ENCODE measurements at places on chromosomes 3 and 15. TPM values are rescaled to one million over a fixed set of nuclear protein-coding genes. Genes with fewer than 3 reads are reported as not detected.

- no peak for DNase-seq
These were observed 243.1 kb upstream of the SETMAR start for GRCh38 chr3:4060064-4060463.

DNA sequence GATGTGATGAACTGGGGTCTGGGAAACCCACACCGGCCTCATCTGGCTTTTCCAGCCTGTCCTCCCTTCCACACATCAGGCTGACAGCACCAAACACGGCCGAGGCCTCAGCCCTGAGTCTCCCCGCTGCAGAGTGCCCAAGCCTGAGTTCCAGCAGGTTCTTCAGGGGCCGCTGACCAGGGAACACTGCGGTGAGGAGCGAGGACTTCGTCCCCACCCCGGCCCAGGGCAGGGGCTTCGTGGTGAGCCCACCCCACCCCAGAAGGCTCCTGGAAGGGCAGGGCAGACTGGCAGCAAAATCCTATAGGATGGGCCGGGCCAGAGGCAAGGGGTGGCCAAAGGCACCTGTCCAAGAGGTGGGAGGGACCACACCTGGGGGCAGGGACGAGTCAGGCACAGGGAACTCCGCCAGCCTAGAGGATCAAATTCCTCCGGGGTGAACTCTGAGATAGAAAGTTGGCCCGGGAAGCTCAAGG, at the start of gene SLC51A:
TSS of gene SLC51A (plus strand) at position 446 of the 476 bp plus-strand sequence. CDS start 179 bp downstream, outside the sequence.
- DNase-seq, result no peak

DNA sequence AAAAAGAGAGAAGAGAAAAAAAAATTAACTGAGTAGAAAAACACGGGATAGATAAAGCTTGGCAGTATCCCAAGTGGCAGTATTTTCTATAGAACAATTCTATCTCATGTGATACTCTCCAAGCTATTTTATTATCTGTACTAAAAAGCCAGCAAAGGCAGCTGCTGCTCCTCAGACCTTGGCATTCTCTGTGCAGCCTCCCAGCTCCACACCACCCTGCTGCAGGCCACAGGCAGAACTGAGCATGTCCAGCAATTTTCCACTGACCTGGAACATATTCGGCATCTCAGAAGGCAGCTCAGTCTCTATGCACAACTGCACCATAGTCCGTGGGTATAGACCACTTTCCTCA, 1161.4 kb downstream of the IGSF11 start:
- DNase-seq, result no peak

- no peak for DNase-seq
These were observed 83.2 kb downstream of the COL8A1 start for GRCh38 chr3:99721633-99722007.

DNA sequence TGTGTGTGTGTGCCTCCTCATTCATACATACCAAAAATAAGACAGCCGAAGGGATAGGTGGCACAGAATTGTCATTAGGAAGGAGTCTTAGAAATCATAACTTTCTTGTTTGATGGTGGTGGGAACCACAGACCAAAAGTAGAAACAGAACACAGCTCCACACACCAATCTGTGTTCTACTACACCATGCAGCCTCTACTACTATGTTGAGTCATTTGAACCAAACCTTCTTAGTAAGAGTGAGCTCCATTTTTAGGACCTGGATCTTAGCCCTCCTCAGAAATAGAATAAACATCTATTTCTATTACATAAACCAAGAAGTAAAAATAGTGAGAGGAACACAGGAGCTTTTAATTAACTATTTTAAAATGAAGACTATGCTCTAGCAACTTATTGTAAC, 27.9 kb upstream of the PLCH1 start:
- no peak for DNase-seq

DNA sequence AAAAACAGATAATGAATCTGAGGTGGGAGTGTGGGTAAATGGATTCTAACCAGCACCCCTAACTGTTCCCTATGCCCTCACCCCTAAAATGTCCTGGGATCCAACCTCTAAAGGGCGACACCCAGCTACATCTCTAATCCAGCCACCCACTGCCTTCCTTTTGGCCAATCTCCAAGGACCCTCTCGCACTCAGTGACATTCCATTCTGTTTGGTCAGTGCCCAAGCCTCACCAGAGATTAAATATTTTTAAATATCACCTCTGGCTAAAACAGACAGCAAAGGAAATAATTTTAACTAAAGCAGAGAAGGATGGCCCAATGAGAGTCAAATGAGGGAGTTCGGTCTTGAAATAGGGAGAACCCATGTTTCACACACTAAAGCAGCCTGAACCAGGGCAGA, 19.9 kb upstream of the SCN10A start:
- DNase-seq, result peak; percentile 56

GRCh38 chr3:45534632-45535031, 59.9 kb upstream of the LIMD1 start:
- DNase-seq, result no peak

DNA sequence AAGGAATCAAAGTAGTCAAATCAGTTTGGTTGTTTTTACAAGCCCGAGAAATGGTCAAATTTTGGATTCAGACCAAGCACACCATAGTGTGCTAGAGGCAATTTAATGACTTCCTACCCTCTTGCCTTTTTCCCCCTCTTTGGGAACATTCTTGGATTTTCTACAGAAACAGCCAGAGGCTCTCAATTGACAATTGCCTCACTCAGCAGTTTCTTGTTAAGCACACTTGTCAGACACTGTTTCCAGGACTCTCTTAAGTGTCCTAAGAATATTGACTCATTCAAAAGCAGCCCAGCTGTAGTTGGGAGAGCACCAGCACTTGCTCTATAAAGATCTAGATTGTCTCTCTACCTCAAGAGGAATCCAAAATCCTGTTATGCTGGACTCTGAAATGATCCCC, 1.5 kb upstream of the SLC35G2 start:
- DNase-seq, result no peak

GRCh38 chr3:39707314-39707909, 102.0 kb upstream of the MYRIP start:
- DNase-seq, result no peak

DNA sequence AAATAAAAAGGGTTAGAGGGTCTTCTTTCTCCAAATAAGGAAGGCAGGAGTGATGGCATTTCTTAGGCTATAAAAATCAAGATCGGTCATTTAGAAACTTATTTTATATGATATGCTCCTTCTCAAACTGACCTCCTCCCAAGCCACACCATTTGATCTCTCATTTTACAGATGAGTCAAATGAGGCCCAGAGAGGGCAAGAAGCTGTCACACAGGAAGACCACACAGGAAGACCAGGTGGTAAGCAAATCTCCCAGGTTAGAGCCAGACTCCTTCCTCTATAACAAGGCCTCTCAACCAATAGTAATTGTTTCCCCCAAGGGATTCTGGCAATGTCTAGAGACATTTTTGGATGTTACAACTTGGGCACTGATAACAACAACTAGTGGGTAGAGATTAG, 13.8 kb downstream of the TLE3 start:
- DNase-seq, result no peak

GRCh38 chr15:31732726-31733125, 297.6 kb upstream of the CHRNA7 start:
- DNase-seq, result no peak

DNA sequence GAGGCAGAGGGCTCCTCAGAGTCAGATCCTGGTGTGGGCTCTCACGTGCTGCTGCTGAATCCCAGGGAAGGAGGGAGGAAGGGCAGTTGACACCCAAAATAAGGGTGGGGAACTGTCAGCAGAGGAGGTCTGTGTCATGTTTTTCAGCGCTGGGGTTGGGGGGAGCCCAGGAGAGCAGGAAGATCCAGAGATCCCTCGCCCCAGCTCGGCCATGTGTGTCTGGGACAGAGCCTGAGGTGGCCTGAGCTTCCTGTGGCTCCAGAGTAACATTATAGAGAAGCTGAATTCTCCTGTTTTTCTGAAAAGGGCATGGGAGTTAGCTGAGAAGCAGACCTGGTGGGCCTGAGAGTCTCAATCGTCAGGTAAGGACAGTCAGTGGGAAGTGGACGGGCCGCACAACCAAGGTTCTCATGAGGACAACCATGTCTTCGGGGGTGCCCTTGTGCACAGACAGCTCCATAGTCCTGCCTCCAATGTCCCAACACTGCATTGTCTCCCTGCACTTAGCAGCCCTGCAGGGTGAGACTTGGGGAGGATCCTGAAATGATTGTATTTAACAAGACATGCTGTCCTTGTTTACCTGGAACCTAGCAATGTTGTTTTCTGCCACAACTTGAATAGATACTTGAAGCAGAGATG, 18.4 kb downstream of the UMPS start:
- no peak for DNase-seq

- DNase-seq, result no peak
These were observed 7.7 kb upstream of the CX3CR1 start for GRCh38 chr3:39287216-39288164.

DNA sequence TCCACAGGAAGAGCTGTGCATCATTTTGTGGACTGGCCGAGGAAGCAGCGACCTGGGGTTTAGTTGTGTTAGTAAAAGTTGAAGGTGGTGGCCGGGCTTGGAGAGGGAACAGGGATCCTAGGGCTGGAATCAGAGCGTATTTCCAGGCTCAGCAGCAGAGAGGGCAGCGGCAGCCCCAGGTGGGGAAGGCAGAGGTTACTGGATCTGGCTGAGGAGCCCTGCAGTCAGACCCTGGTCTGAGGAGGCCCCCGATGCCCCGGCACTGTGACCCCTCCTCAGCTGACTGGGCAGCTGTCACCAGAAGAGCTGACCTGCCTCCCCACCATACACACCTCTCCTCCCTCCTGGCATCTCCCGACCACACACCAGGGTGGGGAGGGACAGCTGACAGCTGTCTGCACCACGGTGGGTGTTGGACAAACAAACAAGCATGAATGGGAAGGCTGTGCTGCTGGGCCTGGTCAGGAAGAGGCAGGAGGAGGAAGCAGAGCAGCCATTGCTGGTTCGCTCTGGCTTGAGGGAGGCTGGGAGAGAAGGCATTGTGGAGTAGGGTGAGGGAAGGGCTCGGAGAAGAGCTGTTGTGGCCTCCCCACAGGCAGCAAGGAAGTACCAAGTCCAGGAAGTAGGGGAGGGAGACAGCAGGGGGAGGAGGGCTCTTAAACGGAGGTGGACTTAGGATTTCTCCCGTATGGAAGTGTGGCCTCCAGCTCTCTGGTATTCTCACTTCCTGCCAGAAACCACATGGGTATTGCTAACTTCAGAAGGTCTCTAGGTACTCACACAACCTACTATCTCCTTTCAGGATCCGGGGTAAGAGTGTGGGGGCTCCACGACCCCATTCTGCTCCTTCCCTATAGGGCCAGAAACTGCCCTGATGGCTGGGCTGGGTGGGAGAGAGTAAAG, 49.5 kb upstream of the HACD2 start:
- peak; percentile 34 for DNase-seq

- peak; percentile 44 for DNase-seq
These were observed 53.2 kb upstream of the RBSN start for GRCh38 chr3:15152184-15152583.

DNA sequence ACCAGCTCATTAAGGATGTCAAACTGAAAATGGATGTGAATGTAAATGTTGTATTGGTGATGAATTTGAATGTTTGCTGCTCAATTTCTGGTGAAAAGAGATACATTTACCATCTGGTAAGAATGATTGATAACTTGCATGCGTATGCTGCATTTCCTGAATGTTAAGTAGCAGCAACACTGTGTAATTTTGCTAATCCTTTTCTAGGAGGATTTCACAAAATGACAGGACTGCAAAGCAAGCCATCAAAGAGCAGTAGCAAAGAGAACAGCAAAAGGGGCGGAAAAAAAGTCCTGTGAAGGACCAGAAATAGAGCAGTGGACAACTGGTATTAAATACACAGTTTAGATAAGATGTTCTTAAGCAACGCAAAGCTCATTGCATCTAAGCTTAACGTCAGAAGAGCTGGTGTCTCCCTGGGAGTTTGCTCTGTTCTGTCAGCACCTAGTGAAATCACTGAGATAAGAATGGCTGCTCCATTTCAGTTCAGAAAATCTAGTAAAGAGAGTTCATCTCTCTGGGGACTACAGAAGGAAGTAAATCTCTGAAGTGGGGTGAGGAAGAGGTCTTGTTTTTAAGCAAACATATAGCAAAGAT, 23.5 kb upstream of the PAQR5 start:
- no peak for DNase-seq

DNA sequence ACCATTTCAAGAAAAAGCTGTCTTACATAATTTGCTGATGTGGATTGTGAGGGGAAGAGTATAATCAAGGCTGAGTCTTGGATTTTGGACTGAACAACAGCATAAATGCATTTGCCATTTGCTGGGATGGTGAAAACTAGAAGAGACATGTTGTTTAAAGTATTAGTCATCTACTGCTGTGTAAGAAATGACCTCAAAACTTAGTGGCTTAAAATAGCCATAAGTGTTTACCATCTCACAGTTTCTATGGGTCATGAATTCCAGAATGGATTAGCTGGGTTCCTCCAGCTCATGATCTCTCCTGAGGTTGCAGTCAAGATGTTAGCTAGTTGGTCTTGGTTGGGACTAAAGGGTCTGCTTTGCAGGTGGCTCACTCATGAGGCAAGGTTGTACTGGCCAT, 66.2 kb downstream of the SCN11A start:
- no peak for DNase-seq

GRCh38 chr3:197417911-197418618, 119.7 kb upstream of the DLG1 start:
- DNase-seq, result no peak

- no peak for DNase-seq
These were observed 7.7 kb upstream of the DIS3L start for GRCh38 chr15:66285533-66286280.

- no peak for DNase-seq
These were observed 64.5 kb downstream of the GLDN start for GRCh38 chr15:51405693-51406523.

DNA sequence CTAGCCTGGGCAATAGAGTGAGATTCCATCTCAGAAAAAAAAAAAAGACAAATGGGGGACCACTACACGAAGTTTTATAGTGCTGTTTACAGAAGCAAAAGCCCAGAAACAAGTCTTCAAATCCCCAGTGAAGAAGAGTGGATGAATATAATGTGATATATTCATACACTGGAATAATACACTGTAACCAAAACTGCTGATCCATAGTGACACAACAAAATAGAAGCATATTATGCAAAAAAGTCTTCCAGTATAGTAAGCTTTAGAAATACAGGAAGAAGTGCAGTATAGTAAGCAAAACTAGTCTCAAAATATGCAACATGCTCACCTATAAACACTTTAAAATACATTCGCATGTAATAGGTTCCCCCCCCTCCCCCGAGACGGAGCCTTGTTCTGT, 11.9 kb upstream of the FAH start:
- no peak for DNase-seq

DNA sequence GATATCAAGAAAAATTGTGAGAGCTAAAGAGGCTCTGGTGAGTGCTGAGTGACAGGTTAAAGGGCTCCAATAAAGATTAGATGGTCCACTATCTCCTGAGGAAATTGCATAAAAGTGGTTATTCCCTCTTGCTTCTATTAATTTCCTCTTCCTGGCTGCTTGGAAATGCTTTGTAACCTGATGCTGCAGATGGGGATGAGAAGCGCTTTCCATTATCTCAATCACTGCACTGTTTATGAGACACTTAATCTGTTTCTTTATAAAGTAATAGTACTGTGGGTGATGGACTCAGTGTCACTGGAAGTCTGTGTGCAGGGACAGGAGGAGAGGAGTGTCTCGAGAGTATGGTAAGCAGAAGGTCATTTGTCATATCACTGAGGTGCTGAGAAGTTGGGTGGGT, 305.3 kb downstream of the EPHB1 start:
- DNase-seq, result no peak

- DNase-seq, result no peak
These were observed 44.0 kb upstream of the EHHADH start for GRCh38 chr3:185297867-185298266.

The PATL2 gene
- 0.19 TPM for total RNA-seq

The CLDN11 gene
- 1.7 TPM for total RNA-seq

The LRRIQ4 gene
- total RNA-seq, result not detected

The PRTG gene
- total RNA-seq, result 2.8 TPM

The RFTN1 gene
- 54.3 TPM for total RNA-seq

The MYL3 gene
- not detected for total RNA-seq

The MYO5C gene
- 0.16 TPM for total RNA-seq

The SNX22 gene
- 0.05 TPM for total RNA-seq
